NCI-H2171 (cell line): ENCODE measurements at places on chromosomes 2 and 18.

DNA sequence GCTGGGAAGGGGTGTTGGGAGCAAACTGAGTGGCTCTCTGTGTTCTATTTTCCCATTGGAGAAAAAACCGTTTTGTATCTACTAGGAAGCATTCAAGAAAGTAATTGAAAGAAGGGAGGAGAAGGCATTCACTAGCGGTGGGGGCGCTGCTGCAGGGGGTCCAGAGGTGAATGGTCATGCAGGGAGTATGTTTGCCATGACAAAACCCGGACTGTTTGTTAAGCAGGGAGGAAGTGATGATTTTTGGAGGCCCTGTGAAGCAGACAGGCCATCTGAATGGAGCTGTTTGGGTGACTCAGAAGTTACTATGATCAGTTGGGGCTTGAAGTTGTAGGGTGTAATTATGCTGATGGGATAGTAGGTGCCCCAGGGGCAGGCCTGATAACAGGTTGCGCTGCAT lies 7.0 kb downstream of the TAF4B start:
- DNase-seq, result no peak

DNA sequence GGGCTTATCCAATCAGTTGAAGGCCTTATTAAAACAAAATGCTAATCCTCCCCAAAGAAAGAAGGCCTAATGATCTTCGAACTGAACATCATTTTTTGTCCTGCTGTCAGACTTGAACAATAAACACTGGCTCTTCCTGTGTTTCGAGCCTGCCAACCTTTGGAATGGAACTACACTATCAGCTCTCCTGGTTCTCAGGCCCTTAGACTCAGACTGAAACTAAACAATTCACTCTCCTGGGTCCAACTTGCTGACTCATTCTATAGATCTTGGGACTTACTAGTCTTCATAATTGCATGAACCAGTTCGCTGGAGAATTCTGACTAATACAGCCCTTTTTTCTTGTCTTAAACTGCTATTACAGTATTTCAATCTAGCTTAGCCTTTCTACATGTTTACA lies 235.2 kb downstream of the LNPK start:
- no peak for DNase-seq

GRCh38 chr2:227870710-227871374 lies 589 bp upstream of the DAW1 start:
- no peak for DNase-seq

DNA sequence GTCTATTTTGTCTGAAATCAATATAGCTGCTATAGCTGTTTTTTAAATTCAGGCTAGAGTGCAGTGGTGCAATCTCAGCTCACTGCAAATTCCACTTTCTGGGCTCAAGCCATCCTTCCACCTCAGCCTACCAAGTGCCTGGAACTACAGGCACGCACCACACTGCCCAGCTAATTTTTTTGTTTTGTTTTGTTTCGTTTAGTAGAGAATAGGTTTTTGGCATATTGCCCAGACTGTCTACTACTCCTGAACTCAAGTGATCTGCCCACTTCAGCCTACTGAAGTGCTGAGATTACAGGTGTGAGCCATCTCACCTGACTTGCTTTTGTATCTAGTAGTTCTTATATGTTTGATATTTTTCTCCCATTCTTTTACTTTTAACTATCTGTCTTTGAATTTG lies 259.7 kb downstream of the CDH19 start:
- DNase-seq, result peak; percentile 55

GRCh38 chr18:34965566-34965965 lies 75.6 kb upstream of the MAPRE2 start:
- no peak for DNase-seq

- DNase-seq, result no peak
These were observed 1.4 kb upstream of the PLCL1 start for GRCh38 chr2:197803033-197803444.

GRCh38 chr2:102520009-102520408 lies 47.0 kb downstream of the SLC9A4 start:
- peak; percentile 0 for DNase-seq
